ENCODE measurements at places on chromosomes 11 and 22. TPM values are rescaled to one million over a fixed set of nuclear protein-coding genes. Genes with fewer than 3 reads are reported as not detected.

MPPED1 gene
- not detected for total RNA-seq

GSTT2B gene
- total RNA-seq, result 0.91 TPM

FOLH1 gene
- total RNA-seq, result not detected

MS4A12 gene
- total RNA-seq, result not detected

PKP3 gene
- not detected for total RNA-seq

MMP27 gene
- total RNA-seq, result not detected

SULT4A1 gene
- total RNA-seq, result not detected

SCUBE1 gene
- not detected for total RNA-seq

SAA4 gene
- not detected for total RNA-seq

RCOR2 gene
- 0.34 TPM for total RNA-seq

CNIH2 gene
- 1.7 TPM for total RNA-seq

GRCh38 chr22:17402293-17402692, 33.0 kb downstream of the CECR2 start:
- peaks cover 6% of the 10 kb centered on the region for H3K27me3 ChIP-seq
- no peak overlapping the region for H3K27ac ChIP-seq
- H3K36me3 ChIP-seq, result no peaks in the 10 kb centered on the region

GRCh38 chr11:8959546-8960166, 4.6 kb downstream of the TMEM9B start:
- no peaks in the 10 kb centered on the region for H3K27me3 ChIP-seq
- peak overlapping the region; percentile 18 for H3K27ac ChIP-seq
- H3K36me3 ChIP-seq, result peaks cover 14% of the 10 kb centered on the region
- peak; percentile 10 for DNase-seq
- H3K4me1 ChIP-seq, result peaks cover 44% of the 10 kb centered on the region

DNA sequence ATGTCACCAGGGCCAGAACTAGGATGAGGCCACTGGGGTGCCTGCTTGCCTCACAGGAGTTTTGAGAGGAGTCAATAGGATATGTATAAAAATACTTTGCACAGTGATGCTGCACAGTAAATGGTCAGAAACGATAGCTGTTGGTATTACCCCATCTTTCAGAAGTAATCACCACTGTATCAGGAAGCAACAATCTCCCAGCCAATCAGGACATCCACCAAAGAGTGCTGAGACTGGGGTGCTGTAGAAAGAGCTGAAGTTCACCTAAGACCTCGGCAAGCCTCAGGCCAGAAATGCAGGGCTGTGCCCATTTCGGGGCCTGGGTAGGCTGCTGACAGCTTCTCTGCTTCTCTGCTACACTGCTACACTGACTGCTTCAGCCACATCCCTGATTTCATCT, 17.4 kb downstream of the LMO2 start:
- H3K4me1 ChIP-seq, result peaks cover 5% of the 10 kb centered on the region
- H3K27ac ChIP-seq, result no peak overlapping the region
- H3K27me3 ChIP-seq, result peaks cover 58% of the 10 kb centered on the region

GRCh38 chr11:132714859-132715440, 817.4 kb downstream of the OPCML start:
- DNase-seq, result no peak
- no peaks in the 10 kb centered on the region for H3K36me3 ChIP-seq
- peaks cover 3% of the 10 kb centered on the region for H3K27me3 ChIP-seq
- H3K27ac ChIP-seq, result no peak overlapping the region

- DNase-seq, result no peak
- no peaks in the 10 kb centered on the region for H3K36me3 ChIP-seq
- no peak overlapping the region for H3K27ac ChIP-seq
- H3K4me3 ChIP-seq, result no peak overlapping the region
- no peaks in the 10 kb centered on the region for H3K4me1 ChIP-seq
- no peaks in the 10 kb centered on the region for H3K27me3 ChIP-seq
Measured at GRCh38 chr11:104275992-104276391, 112.0 kb upstream of the PDGFD start.

DNA sequence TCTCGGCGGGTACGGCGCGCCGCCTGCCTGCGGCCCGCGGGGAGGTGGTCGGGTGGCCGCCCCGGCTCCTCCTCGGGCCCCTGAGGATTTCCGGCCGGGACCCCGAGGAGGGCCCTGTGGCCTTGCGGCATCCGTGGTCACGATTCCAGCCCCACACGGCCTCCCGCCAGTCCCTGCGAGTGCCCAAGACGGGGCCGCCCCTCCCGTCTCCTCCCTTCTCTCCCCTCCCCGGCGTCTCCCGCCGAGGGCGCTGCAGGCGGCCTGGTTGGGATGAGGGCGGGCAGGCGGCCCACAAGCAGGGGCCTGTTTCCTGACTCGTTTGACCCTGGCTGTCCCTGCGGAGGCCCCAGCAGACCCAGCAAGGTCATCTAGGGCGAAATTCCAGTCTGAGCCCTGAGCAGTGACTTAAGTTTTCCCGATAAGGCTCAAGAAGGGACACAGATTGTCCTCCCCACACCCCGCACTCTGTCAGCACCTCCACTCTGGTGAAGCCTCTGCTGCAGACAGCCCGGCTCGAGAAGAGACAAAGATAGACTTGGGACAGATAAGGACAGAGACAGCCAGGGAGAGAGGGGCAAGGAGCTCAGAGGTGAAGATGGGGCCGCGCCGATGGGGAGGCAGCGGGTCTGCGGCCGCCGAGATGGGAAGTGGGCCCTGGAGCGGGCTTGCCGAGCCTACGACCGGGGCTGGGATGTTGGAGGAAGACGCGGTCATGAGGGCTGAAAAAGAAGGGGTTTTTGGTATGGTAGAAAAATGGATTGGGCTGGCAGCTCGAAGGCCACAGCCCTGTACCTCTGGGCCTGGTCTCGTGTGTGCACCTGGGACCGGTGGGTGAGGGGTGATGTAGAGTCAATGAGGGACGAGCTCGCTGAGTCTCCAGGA, 95.0 kb downstream of the SWAP70 start:
- peaks cover 54% of the 10 kb centered on the region for H3K4me1 ChIP-seq
- H3K27ac ChIP-seq, result peak overlapping the region; percentile 90
- H3K36me3 ChIP-seq, result peaks cover 1% of the 10 kb centered on the region
- peak overlapping the region; percentile 84 for H3K4me3 ChIP-seq
- H3K27me3 ChIP-seq, result peaks cover 2% of the 10 kb centered on the region

- no peak overlapping the region for H3K4me3 ChIP-seq
- H3K27ac ChIP-seq, result no peak overlapping the region
- no peaks in the 10 kb centered on the region for H3K4me1 ChIP-seq
- DNase-seq, result no peak
- H3K36me3 ChIP-seq, result no peaks in the 10 kb centered on the region
- H3K27me3 ChIP-seq, result no peaks in the 10 kb centered on the region
Measured at GRCh38 chr11:94588366-94588942, 21.3 kb downstream of the PIWIL4 start.

DNA sequence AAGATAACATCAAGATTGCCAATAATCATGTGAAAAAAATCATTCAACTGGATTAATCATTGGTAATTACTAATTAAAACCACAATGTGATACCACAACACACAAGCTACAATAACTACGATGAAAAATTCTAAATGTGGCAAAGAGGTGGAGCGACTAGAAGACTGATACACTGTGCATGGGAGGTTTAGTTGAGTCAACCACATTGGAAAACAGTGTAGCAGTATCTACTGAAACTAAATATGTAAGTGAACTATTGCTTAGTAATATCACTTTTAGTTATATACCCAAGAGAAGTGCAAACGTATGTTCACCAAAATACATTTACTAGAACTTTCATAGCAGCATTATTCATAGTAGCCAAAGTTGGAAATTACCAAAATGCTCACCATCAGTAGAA, 359.9 kb downstream of the ETS1 start:
- H3K4me3 ChIP-seq, result no peak overlapping the region
- peak overlapping the region; percentile 91 for H3K27ac ChIP-seq
- H3K27me3 ChIP-seq, result no peaks in the 10 kb centered on the region
- DNase-seq, result no peak
- peaks cover 4% of the 10 kb centered on the region for H3K36me3 ChIP-seq

DNA sequence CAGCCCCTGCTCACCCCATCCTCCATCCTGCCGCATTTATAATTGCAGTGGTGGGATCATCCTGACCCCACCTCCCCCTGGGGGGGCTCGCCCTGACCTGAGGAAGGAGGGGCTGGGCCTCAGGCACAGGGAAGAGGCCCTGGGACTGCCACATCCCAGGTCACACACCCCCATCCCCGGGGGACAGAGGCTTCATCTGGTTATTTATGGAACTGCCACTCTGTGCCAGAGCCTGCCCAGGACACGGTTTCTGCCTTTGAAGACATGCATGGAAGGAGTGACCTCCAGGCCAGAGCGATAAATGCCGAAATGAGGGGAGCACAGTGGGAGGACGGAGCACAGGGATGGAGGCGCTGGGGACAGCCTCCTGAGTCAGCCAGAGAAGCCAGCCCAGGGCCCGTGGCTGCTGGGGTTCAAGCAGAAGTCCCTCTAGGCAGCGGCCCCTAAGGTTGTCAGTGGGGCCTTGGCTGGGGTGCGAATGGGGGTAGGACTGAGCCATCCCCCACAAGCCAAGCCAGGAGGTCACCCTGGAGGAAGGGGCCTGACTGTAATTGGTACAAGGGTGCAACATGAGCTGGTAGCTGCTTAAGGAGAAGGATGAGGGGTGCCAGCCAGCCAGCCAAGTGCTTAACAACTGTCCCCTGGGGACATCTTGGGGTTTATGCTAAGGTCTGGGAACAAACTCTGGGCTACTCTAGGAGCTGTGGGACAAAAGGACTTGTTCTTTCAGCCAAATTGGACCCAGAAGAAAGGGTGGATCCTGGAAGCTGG, 51.4 kb upstream of the SHISAL1 start:
- no peak overlapping the region for H3K27ac ChIP-seq
- H3K4me1 ChIP-seq, result no peaks in the 10 kb centered on the region
- no peaks in the 10 kb centered on the region for H3K36me3 ChIP-seq
- DNase-seq, result no peak
- H3K27me3 ChIP-seq, result peaks cover 4% of the 10 kb centered on the region

DNA sequence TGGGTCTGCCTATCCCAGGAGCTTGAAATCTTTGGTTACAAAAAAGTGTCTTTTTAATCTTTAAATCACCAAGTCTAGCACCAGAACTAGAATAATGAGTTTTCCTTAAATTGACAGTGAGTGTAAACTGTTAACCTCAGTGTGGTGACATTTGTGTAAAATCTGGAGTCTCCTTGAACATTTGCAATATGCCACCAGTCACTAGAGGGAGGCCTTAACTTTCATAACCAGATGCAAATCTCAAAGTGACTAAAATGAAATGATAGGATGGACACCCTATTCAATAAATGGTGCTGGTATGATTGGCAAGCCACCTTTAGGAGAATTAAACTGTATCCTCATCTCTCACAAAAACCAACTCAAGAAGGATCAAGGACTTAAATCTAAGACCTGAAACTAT, 8.3 kb upstream of the SCGB1D2 start:
- H3K36me3 ChIP-seq, result no peaks in the 10 kb centered on the region
- H3K4me1 ChIP-seq, result no peaks in the 10 kb centered on the region
- peaks cover 20% of the 10 kb centered on the region for H3K27me3 ChIP-seq
- no peak for DNase-seq

DNA sequence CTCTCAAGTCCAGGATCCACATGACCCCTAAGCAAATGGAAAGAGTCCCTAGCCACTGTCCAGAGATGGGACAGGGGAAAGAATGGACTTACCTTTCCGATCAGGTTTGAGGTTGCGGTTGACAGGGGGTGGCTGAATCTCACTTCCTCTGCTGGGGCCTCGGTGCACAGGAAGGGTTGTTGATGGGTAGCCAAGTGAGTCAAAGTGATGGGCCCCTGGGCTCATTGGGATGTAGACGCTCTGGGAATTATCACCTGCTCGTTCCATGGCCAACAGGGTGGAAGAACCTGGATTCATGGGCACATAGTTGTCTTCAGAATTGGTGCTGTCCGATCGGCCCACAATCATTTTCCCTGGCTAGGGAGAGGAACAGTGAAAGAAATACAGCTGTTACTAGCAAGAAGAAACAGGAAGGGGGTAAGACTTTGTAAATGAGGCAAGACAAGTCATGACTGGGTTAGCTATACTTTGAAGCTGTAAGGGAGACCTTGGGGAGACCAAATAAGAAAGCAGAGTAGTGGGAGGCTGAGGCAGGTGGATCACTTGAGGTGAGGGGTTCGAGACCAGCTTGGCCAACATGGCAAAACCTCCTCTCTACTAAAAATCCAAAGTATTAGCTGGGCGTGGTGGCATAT, 34.7 kb downstream of the USP35 start:
- peak overlapping the region; percentile 55 for H3K27ac ChIP-seq
- no peak overlapping the region for H3K4me3 ChIP-seq
- DNase-seq, result no peak
- H3K36me3 ChIP-seq, result peaks cover 44% of the 10 kb centered on the region
- H3K4me1 ChIP-seq, result peaks cover 53% of the 10 kb centered on the region

GRCh38 chr11:75839851-75840250, 24.8 kb downstream of the UVRAG start:
- H3K36me3 ChIP-seq, result peaks cover 4% of the 10 kb centered on the region
- peaks cover 6% of the 10 kb centered on the region for H3K4me1 ChIP-seq
- no peak for DNase-seq

- no peak overlapping the region for H3K27ac ChIP-seq
- H3K4me1 ChIP-seq, result no peaks in the 10 kb centered on the region
- DNase-seq, result no peak
Measured at GRCh38 chr11:91819195-91819594, 405.4 kb upstream of the FAT3 start.

- no peak for DNase-seq
- H3K4me3 ChIP-seq, result no peak overlapping the region
- H3K4me1 ChIP-seq, result peaks cover 44% of the 10 kb centered on the region
Measured at GRCh38 chr22:31626427-31627150, 35.4 kb downstream of the PISD start.

DNA sequence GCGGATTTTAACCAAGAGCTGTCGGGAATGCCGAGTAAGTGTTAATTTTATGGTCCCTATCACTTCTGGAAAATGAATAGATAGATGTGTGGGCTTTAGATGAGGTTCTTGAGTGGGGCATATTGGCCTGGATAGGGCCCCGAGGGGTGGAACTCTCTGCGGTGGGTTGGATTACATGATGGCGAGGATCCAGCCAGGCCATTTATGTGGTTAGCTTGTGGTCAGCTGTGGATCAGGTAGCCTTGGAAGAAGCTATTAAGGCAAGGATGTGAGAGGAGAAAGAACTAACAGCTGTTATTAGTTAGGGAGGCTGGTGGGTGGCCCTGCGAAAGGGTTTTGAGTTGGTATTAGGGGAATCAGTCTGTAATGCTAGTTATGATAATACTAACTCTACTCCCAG, 268.4 kb downstream of the NELL1 start:
- no peaks in the 10 kb centered on the region for H3K36me3 ChIP-seq
- no peaks in the 10 kb centered on the region for H3K27me3 ChIP-seq
- H3K4me3 ChIP-seq, result no peak overlapping the region
- H3K4me1 ChIP-seq, result no peaks in the 10 kb centered on the region
- no peak for DNase-seq
- H3K27ac ChIP-seq, result no peak overlapping the region

GRCh38 chr22:43884600-43885318, 7.1 kb downstream of the PNPLA5 start:
- peak; percentile 10 for DNase-seq
- H3K27ac ChIP-seq, result no peak overlapping the region
- H3K4me3 ChIP-seq, result no peak overlapping the region
- H3K27me3 ChIP-seq, result peaks cover 6% of the 10 kb centered on the region

- H3K27me3 ChIP-seq, result peaks cover 26% of the 10 kb centered on the region
- DNase-seq, result no peak
- no peak overlapping the region for H3K27ac ChIP-seq
- no peaks in the 10 kb centered on the region for H3K36me3 ChIP-seq
Measured at GRCh38 chr11:17719938-17720795, 796 bp downstream of the MYOD1 start.

- peak within 1 kb of the TSS; percentile 83 for H3K4me3 ChIP-seq
- no peaks in the 10 kb centered on the region for H3K36me3 ChIP-seq
- H3K27ac ChIP-seq, result peak within 1 kb of the TSS; percentile 53
- peaks cover 36% of the 10 kb centered on the region for H3K4me1 ChIP-seq
Measured at GRCh38 chr11:44726283-44727113, at the start of gene TSPAN18. Gene TSPAN18, plus strand, starts transcription at chr11:44726962. Its CDS starts 179,455 bp downstream, at chr11:44906417.

GRCh38 chr11:70580036-70580805, 181.9 kb downstream of the CTTN start:
- H3K27me3 ChIP-seq, result no peaks in the 10 kb centered on the region
- H3K4me3 ChIP-seq, result no peak overlapping the region
- no peaks in the 10 kb centered on the region for H3K36me3 ChIP-seq
- DNase-seq, result no peak
- no peak overlapping the region for H3K27ac ChIP-seq

Data from activated T-helper 1 cell treated with anti-CD3 and anti-CD28 coated beads, Interleukin-12 subunit alpha, Interleukin-12 subunit beta, Interleukin-2, Interleukin-4 antibody, amounts not matched to agents 30 ng/mL and 10 ng/mL and 1 ng/mL, durations not matched to agents 14 hours and 24 hours and 36 hours (primary cell).